ENCODE measurements at places on chromosomes 7 and 10.
A peak's percentile ranks its signal among the peaks of the same experiment; 100 is the strongest.

- no peak for DNase-seq
Measured at GRCh38 chr7:133613250-133613790, 360.4 kb downstream of the EXOC4 start.

DNA sequence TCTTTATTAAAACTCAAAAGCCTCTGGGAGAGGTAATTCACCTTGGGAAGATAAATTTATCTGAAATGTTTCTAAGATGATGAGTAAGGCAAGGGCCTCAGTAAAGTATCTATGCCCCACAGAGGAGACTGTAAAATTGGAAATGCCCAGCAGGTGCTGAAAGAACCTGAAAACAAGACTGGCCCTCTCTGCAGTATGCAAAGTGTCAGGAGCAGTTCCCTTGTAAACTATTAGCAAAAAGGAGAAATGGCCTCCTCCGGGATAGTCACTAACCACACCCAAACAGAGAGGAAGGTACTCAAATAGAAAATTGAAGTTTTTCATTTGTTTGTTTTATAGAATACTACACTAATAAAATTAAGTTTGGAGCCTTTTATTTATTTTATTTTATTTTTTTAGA lies 81.2 kb downstream of the FZD1 start:
- no peak for DNase-seq

- DNase-seq, result no peak
Measured at GRCh38 chr7:42080841-42081586, 156.0 kb downstream of the GLI3 start.

DNA sequence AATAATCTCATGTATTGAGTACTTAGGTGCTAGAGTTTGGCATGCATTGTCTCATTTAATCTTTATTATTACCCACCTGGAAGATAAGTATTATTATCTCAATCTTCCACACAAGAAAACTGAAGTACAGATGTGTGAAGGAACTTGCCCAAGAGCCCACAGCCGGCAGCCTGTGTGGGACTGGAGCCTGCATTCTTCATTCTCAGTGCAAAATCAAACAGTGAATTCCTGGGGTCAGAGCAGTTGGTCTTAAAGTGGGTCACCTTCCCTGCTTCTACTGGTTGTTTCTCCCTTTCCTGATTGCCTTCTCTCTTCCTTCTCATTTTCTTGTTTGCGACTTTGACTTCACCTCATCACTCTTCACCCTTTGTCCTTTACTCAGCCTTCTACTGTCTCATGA lies 144.7 kb upstream of the LYZL1 start:
- DNase-seq, result no peak

GRCh38 chr7:3495530-3495929 lies 194.5 kb downstream of the SDK1 start:
- DNase-seq, result no peak

GRCh38 chr10:122258136-122259074 lies 12.7 kb upstream of the BTBD16 start:
- DNase-seq, result no peak

- DNase-seq, result no peak
Measured at GRCh38 chr10:73576890-73577591, 14.1 kb downstream of the USP54 start.

- DNase-seq, result no peak
Measured at GRCh38 chr10:85859859-85860258, 506.7 kb downstream of the GRID1 start.

DNA sequence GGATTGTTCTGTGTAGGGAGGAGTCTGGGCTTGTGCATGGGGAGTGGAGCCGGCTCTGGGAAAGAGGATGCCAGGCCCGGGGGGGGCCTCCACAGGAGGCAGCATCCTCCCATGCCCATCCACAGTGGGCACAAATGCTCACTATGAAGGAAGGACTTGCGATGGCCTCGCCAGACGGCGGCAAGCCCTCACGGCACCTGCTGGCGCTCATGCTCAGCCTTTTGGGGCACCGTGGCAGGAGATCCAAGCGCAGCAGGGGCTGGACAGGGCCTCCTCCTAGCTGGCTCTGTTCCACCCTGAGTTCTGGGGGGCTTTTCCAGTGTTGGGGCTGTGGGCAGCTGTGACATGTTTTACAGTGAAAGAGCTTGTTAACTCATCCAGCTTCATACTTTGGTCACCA lies 15.2 kb downstream of the MDH2 start:
- no peak for DNase-seq

- DNase-seq, result no peak
Measured at GRCh38 chr7:67549126-67549525, 552.5 kb downstream of the TYW1 start.

DNA sequence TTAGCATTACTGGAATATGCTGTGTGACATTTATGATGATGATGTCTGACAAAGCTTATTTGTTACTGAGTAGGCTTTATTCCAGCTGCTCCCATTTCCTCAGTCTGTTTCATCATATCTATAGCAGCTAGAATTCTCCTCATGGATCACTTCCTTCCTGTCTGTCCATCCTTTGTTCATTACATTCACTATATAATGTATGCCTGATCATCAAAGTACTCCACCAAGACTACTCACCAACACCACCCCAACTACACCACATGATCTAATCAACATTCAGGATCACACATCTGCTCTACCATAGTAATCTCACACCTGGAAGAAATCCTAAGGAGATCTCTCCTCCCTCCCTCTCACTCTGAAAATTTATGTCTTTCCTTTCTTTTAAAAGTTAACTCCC lies 61.3 kb downstream of the APBB1IP start:
- no peak for DNase-seq

DNA sequence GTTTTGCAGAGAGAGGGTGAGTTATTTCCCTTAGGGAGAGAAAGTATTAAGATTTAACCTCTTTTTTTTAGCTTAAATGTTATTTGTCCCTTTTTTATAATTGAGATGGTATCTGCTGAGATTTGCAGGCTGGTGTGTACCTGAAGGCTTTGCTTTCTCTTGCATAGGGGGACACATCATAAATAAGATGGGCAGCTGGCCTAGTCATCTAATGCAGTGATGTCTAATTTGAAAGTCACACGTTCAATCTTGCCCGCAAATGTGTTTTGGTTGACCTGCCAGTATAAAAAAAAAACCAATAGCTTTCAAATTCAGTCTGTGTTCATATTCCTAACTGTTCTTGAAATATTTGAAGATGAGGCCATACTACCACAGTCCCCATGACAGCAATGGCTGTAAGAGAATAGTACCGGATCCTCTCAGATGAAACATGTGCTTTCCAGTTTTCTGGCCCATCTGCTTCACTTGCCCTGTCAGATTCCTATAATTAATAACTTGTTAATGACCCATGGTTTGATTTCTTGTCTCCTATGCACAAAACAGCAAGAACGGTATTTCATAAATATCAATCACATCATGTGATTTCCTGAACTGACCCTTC lies 914.2 kb downstream of the IPMK start:
- DNase-seq, result no peak

DNA sequence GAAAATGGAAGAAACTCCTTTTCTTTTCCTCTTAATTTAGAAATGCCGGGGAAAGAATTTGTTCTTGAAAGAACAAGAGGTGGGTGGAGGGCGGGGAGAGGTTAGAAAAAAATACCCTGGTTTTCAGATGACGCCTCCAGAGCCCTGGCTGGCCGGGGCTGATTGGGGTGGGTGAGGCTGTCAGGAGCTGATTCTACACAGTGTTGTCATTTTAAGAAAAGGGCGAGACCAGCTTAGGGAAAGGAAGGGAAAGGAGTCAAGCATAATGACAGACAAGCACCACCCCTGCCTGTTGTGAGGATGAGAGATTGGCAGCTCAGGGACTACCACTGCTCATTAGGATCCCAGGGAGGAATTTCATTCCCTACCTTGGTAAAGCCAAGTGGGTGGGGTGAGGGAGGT lies 9.9 kb upstream of the FAM180A start:
- no peak for DNase-seq

- DNase-seq, result no peak
Measured at GRCh38 chr7:37769291-37769690, 79.1 kb upstream of the NME8 start.

- DNase-seq, result no peak
Measured at GRCh38 chr10:46028584-46029460, 1.6 kb downstream of the NCOA4 start.

GRCh38 chr7:104878577-104878976 lies 135.4 kb upstream of the KMT2E start:
- no peak for DNase-seq

GRCh38 chr10:76111986-76112825 lies 680.8 kb downstream of the LRMDA start:
- no peak for DNase-seq

- no peak for DNase-seq
Measured at GRCh38 chr7:79668292-79668691, 214.8 kb upstream of the MAGI2 start.

DNA sequence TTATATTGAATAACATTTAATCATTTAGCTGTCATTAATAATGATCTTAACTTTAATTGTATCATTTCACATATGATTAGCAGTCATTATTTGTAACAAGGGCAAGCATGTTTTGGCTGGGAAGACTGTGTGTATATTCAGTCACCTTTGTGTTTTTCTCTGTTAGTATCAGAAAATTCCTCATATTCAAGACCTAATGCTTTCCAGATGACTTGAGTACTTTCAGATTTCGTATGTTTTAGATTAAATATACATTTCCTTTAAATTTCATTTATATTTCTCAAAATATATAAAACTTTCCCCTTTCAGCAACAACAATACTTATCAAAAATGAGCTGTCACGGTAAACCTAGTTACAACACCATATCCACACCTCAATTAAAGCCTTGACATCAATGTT lies 6.3 kb upstream of the CACNA2D1 start:
- no peak for DNase-seq

DNA sequence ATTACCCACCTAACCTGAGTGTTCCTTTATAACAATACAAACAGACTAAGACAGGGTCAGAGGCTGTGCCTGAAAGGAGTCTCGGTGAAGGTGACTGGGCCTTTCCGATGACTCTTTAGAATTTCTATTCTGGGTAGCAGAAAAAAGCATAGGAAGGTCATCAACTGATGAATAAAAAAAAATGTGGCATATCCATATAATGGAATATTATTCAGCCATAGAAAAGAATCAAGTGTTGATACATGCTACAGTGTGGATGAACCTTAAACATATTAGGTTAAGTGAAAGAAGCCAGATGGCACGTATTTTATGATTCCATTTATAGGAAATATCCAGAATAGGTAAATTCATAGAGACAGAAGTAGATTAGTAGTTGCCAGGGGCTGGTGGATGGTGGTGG lies 83.4 kb downstream of the LRMDA start:
- DNase-seq, result no peak

DNA sequence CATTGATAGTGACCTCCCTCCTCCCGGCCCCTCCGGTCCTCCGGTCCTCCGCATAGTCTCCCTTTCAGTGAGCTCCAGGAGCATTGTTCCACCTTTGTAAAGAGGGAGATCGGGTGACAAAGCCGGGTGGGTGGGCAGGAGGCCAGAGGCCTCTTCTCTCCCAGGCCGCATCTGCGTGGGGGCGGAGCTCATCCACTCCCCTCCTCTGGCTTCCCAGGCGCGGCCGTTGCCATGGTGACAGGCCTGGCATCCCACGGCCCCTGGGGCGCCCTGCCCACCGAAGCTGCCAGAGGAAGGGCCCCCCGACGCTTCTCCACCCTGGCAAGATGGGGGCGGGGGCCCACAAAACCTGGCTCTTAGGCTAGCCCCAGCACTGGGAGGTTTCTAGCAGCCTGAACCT lies 4.4 kb upstream of the FZD9 start:
- DNase-seq, result no peak

GRCh38 chr10:1216574-1217236 lies 160.5 kb downstream of the WDR37 start:
- DNase-seq, result no peak

GRCh38 chr10:79367426-79368189 lies 20.3 kb downstream of the PPIF start:
- no peak for DNase-seq

DNA sequence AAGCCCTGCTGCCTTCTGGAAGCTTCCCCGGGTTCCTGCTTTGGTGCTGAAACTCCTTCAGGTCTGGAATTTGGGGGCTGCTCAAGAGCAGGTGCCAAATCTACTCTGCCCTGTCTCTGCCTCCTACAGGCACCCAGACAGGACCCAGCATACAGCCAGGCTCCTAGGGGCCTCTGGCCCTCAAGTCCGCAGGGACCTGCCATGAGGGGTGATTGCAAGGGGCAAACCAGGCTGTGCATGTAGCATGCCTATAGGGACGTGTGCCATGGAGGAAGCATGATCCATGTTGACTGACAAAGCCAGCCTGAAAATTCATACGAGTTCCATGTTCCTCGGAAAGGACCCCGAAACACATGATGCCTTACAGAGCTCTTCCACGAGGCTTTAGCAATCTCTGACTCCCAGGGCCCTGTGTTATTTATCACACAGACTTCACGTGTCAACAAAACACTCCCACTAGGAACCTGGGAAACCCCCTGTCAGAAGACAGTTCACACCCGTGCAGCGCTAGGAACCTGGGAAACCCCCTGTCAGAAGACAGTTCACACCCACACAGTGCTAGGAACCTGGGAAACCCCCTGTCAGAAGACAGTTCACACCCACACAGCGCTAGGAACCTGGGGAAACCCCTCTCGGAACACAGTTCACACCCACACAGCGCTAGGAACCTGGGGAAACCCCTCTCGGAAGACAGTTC lies 75.3 kb upstream of the DNAAF5 start:
- no peak for DNase-seq

DNA sequence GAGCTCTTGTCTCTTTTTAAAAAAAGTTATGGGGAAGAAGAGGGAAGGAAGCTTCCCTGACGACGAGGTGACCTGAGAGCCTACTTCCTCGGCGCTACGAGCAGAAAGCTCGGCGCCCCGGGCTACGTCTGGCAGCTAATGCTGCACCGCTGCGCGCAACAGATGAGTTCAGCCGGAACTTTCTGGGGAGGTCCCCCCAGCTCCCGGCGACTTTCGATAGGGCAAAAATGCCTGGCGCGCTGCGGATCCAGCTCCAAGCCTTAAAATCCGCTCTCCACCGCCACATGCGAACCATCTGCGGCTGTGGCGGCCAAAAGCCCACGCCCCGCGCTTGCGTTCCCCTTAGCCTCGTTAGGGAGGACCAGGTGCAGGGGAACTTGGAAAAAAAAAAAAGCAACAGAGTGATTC lies 621 bp downstream of the P4HA1 start:
- peak; percentile 45 for DNase-seq

- peak; percentile 62 for DNase-seq
Measured at GRCh38 chr7:1176891-1177373, 16.9 kb upstream of the ZFAND2A start.

DNA sequence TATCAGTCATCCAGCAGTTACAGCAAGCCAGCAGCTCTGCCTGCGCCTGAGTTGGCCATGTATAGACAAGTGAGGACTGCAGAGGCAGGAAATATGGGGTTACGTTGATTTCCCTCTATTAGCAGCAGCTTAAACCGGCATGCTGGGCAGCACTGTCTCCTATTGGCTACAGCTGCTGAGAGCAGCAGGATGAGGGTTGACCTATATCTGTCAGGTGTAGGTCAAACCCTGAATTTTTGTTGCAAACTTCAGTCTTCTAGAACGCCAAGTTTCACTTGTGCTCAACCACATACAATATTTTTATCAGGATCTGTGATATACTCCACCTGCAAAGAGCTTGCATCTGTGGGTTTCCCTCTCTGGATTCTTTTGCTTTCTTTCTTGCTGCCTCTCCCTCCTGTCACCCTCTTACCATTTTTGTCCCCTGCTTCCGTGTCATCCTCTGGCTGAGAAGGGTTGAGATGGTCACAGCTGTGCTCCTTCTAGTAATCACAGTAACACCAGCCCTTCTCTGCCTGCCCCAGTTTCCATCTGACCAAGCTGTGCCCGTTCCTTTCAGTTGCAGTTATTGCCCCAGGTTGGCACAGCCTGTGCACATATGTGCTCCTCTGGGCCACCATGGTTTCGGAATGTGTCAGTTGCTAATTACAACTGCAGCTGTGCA lies 23.8 kb upstream of the GLCCI1 start:
- DNase-seq, result no peak

GRCh38 chr7:114901771-114902170 lies 20.1 kb upstream of the MDFIC start:
- DNase-seq, result no peak

GRCh38 chr10:47406870-47407691 lies 23.0 kb upstream of the ZNF488 start:
- no peak for DNase-seq

Measured in stimulated activated CD8-positive, alpha-beta memory T cell treated with anti-CD3 and anti-CD28 coated beads, Interleukin-4, amount 100 ng/mL, for 1 hour (primary cell).